ENCODE measurements at places on chromosomes 1 and 21.

DNA sequence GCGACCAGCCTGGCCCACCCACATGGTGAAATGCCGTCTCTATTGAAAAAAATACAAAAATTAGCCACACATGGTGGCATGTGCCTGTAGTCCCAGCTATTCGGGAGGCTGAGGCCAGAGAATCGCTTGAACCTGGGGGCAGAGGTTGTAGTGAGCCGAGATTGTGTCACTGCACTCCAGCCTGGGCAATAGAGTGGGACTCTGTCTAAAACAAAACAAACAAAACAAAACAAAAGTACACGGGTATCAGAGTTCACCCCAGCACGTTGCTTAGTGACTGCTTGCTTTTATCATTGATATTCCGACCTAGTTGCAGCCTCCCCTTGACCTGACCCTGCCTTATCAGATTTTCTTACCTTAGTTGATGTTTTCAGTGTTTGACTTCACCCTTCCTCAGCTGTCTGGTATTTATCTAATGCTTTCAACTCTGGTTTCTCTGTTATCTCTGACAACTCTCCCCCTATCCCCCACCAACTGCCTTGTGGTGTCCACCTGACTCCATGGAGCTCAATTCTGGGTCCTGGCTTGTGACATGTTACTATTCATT is 5.1 kb downstream of the TLCD4 start:
- DNase-seq: no peak

DNA sequence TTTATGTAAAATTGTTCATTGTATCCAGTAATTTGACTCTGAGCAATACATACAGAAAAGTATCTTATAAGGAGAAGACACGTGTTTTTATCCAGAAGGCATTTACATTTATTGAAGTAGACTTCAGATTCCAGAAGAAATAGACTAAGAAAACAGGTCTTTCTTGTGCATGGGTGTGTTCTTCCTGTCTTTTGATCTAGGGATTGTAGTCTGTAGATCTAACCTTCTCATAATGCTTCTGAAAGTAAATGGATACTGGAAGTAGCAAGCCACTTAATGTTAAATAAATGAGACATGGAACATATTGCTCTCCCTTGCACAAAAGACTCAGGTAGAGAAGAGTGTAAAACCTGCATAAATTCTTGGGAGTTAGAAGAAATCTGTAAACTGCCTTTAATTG is 853.2 kb upstream of the B3GALT2 start:
- DNase-seq: no peak

- DNase-seq: no peak
Observed at GRCh38 chr1:210321131-210321530, 7.6 kb upstream of the HHAT start.

DNA sequence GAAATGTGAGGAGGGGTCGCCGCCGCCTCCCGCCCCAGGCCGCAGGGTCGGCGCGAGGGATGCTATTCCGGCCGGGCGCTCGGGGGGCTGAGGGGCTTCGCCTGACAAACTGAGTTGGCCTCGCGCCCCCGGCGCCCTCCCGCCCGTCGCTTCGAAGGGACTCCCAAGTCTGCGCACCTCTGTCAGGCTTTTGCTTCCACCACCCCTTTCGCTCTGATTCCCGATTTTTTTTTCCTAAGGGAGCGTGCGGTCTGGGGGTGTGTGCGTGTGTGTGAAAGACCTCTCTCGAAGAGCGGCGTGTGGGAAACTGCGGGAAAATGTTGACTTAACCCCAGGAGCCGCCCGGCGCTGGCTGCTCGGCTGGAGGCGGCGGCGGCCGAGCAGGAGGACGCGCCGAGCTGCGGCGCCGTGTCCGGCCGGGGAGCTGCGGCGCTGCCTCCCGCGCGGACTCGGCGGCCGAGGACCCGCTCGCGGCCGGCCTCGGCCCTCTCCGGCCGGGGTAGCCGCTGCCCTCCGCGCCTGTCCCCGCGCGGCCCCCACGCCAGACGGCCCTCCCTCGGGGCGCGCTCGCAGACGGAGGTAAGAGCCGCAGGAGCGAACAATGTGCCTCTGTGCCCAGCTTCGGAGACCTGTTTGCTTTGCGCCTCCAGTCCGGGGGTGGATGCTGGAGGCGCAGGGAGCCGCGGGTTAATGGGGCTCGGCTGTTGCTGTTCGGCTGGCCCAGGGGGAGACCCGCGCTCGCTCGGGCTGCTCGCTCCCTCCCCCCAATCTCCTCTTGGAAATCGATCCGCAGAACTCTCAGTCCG is 1.1 kb downstream of the ADGRL2 start:
- DNase-seq: no peak

DNA sequence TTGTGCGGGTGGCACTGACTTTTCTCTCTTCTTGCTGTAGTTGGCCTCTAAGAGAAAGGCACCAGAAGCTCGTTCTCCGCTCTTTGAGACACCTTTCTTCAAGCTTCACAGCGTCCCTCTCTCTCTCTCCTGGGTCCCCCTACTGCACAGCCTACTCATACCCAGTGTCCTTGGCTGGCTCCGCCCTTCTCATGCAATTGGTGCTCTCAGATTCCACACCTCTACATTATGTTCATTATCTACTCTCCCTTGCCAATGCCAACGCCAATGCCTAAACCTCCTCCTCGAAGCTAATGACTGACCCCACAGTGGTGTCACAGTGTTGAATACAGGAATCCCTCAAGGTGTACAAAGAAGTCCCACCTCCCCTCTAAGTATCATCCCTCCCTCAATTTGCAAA is 4.8 kb upstream of the DNAJC28 start:
- DNase-seq: no peak

- DNase-seq: no peak
Observed at GRCh38 chr21:30190554-30190953, 23.9 kb upstream of the CLDN17 start.

- DNase-seq: no peak
Observed at GRCh38 chr1:88317396-88317795, 366.7 kb upstream of the PKN2 start.

DNA sequence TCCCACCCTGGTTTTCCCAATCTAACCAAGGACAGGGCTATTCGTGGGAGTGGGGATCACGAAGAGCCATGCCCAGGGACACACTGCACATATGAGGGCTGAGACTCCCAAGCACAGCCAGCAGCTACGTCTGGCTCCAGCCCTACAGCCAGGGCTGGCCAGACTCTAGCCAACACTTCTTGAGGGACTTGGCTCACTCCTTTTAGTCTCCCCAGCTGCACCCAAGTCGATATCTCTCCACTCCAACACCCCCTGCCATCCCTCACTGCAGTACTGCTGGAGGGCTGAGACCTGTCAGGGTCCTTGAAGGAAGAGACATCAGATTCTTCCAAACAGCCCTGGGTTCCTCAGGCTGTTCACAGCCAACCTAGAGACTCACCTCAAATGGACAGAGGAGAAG is 62.6 kb downstream of the CD46 start:
- no peak for DNase-seq

DNA sequence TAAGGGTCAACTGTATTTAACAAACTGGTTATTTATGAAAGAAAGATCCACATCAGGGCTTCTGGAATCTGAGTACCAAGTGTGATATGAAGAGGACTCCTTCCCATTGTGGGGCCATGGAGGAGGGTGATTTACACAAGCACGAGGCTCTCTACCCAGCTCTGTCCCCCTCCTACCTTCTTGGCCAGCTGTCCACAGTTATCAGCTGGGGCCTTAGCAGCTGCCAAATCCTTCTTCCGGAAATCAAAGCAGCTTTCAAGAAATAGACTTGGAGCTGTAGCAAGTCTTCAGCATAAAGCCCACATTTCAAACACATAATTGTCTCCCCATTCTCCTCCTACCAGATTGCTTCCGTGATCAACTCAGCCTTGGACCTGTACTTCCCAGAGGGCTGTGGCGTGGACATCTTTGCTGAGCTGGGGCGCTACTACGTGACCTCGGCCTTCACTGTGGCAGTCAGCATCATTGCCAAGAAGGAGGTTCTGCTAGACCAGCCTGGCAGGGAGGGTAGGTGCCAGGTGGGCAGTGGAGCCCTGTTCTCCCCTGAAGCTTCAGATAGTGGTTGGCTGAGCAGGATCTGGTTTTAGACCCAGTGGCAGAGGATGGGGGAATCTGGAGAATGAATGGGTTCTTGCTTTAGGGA is 15.5 kb downstream of the AZIN2 start:
- no peak for DNase-seq

- no peak for DNase-seq
Observed at GRCh38 chr1:163083690-163084089, 14.5 kb downstream of the RGS4 start.

DNA sequence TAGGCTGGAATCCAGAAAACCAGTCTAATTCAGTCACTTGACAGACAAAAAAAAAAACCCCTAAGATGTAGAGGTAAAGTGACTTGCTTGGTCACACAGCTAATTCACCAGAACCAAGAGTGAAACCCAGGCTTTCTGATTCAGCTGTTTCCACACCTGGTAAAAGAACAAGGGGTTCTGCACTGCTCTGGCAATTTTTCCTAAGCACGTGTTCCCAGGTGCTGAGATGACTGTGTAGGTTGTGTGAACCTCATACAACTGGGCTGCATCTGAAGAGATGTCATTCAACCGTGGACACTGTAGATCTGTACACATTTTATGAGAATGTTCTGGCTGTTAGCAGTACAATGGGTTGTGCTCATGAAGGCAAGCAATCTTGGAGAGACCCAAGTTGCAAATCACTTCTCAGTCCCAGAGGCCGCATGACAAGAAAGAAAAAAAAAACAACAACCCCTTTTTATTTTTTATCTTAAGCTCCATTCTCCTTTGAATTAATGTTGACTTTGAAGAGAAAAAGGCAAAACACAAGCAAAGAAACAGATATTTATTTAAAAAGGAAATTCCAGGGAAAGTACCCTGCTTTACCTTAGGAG is 95.4 kb downstream of the INTS7 start:
- DNase-seq: no peak

DNA sequence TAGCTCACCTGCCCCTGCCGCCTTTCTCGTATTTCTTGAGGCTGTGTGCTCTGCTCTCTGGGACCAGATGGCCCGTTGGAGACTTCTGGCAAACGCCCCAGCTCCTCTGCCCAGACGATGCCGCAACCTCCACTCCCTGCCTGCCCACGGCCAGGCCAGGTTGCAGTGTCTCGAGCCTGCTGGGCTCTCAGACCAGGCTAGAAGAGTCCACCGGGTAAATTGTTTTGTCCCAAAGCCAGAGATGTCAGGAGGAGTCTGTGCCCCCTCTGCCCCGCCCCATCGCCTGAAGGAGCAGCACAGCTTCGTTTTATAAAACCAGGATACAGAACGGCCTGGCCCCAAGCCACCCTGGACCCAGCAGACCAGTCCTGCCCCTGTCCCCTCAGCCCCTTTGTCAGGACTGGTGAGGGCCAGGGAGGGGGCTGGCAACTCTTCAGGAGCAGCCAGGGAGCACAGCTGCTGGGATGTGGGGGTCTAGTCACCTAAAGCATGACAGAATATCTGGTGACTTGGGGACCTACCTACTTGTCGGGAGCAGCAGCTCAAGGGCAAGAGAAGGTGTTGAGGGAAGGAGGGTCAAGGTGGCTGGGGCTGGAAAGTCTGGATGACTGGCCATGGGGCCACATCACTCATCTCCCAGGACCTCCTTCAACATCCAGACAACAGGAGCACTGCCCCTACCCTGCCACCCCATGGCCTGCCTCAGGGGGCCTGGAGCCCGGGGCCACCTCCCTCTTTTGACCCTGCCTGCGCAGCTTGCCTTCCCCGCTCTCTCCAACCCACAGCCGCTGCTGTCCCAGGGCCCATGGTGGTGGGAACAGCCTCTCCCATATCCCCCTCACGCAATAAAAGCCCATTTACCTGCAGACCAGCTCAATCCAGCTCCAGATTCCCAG is 33.9 kb upstream of the LBR start:
- DNase-seq: no peak

DNA sequence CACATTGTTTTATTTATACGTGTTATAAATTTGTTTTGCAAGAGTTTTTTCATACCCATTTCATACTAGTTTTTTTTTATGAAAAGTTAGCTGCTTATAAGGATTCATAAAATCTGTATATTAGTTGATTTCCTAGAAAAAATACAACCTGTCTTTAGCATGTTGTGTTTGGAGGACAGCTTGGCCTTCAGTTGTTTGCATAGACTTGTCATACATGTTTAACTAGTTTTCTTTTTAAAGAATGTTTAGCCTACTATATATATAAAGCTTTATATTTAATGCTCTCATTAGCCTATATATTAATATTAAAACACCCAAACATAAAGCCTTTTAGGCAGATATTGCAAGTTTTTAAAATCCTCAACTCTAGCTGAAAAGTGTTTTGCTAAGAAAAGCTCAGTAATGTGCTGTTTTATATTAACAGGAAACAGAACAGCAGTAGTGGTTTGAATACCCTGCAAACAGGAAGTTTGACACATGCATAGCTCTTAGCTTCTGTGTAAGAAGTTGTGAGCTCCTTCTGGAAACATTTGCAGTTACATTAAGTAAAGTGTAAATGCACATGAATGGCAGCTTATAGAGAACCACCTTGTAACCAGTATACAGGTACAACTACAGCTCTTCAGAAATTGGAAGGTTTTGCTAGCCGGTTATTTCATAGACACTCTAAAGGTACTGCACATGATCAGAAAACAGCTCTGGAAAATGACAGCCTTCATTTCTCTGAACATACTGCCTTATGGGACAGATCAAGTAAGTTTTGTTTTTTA is at the start of gene PRKACB:
TSS of gene PRKACB (plus strand) at position 476 of the 770 bp plus-strand sequence. CDS start at position 567, 91 bp downstream.
- DNase-seq: no peak

GRCh38 chr1:195251900-195252299 is 1356.3 kb downstream of the KCNT2 start:
- no peak for DNase-seq

- no peak for DNase-seq
Observed at GRCh38 chr1:76938304-76938703, 71.0 kb downstream of the ST6GALNAC5 start.

- no peak for DNase-seq
Observed at GRCh38 chr1:226498640-226499008, 49.9 kb upstream of the STUM start.

GRCh38 chr21:45454926-45455673 is 50.1 kb downstream of the COL18A1 start:
- no peak for DNase-seq

DNA sequence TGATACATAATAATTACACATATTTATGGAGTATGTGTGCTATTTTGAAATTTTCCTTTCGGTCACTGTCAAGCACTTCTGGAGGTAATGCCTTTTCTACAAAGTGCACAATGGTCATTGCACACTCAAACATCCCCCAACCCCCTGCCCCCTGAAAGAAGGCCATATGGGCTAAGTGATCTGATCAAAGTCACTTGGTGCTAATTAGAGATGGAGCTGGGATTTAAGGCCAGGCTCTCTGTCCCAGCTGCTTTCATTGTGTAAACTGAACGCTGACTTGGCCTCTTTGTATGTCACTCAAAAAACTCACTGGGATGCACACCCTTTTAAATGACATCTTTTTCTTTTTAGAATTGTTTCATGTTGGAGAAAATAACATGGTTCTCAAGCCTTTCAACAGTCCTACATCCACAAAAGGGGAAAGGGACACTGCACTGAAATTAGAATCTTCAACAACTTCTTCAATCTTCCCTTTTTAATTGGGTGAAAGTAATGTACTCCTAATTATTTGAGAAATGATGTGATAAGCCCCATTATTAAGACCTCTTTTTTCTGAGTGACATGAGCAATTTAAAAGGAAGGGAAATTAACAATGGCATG is 149.2 kb downstream of the ST6GALNAC5 start:
- no peak for DNase-seq

DNA sequence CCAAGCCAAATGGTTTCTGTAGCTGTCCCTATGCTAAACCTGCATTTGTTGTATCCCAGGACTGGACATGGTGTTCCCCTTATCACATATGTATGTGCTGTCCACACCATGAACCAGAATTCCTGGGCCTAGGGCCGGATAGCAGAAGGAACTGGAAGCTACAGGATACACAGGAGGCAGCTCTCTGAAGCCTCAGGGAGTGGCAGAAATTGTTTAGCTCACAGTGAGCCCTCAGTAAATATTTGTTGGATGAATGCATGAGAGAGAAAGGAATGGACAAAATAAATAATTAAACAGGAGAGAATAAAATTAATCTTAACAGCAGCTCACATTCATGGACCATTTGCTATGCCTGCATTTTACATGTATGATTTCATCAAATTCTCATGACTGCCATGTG is 2.1 kb downstream of the NIPAL3 start:
- no peak for DNase-seq
